Body of pancreas (tissue), 4 donors: ENCODE measurements at places on chromosomes 2 and 18.
A peak's percentile ranks its signal among the peaks of the same experiment; 100 is the strongest.

DNA sequence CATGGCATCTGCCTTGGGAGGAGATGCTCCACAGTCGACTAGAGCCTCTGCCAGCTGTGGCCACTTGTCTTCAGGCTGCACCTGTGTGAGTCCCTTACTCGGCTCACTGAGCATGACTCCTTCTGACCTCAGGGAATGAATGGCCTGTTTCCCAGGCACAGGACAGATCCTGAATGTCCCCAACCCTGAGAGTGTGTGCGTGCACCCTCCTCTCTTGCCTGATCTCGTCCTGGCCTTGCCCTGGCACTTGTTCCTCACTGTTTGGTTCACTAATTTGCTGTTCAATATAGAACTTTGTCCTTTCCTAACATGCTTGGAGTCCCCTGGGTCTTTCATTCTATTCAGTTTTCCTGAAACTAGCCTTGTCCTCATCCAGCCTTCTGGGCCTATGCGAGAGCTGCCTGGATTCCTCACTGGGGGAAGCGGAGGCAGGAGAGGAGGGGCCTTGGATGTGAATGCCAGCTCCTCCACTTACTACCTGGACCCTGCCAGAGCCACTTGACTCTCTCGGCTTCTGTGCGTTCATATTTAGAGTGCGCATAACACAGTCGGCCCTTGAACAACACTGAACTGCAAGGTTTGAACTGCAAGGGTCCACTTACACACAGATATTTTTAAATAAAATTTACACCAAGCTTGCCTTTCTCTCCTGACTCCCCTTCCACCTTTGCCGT, 184.8 kb downstream of the ACKR3 start:
- DNase-seq, result no peak

DNA sequence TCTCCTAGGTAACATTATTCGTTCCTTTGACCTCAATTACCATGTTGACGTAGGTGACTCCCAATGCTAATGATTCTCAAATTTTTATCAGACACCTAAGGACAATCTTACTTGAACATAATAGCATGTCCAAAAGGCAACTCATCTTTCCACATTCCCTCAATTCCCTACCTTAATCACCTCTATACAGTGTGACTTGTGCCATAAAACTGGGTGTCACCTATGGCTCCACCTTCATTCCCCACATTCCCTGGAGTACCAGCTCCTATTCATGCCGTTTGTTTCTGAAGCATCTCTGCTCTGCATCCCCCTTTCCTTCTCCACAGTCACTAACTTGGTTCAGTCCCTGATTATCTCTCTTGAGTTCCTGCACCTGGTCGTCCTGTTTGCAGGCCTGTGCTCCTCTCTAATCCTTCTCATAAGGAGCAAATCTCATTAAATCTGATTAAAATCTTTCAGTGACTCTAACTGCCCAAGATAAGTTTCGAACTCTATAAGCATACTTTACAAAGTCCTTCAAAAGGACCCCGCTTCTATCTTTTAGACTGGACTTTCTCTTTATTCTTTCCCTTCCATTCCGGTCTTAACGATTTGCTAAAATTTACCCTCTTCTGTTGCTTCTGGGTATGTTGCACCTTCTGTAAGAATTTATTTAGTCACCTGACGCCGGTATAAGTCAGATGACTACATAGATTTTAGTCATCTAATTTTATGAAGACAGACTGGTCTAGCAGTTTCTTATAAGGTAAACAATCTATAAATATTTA, 128.7 kb downstream of the OSBPL1A start:
- no peak for DNase-seq

- no peak for DNase-seq
These were observed 4.7 kb upstream of the SLC40A1 start for GRCh38 chr2:189585226-189585756.

DNA sequence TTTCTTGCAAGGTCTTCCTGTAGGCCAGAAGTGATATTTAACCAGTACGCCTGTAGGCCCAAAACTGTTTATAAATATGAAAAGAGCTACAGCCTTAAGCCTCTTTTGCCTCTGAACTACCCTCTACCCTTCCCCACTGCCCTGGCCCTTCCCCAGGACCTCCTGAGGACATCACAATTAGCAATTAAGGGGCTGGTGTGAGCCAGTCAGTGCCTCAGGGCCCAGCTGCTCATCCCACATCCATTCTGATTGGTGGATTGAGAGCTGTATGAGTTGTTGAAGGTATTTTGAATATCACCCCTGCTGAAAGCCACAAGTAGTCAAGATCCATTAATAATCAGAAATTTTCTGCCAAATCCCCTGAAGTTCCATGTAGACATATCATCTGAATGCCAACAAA, 126.3 kb upstream of the TACR1 start:
- no peak for DNase-seq

GRCh38 chr18:37285825-37286224, 279.8 kb downstream of the CELF4 start:
- no peak for DNase-seq

DNA sequence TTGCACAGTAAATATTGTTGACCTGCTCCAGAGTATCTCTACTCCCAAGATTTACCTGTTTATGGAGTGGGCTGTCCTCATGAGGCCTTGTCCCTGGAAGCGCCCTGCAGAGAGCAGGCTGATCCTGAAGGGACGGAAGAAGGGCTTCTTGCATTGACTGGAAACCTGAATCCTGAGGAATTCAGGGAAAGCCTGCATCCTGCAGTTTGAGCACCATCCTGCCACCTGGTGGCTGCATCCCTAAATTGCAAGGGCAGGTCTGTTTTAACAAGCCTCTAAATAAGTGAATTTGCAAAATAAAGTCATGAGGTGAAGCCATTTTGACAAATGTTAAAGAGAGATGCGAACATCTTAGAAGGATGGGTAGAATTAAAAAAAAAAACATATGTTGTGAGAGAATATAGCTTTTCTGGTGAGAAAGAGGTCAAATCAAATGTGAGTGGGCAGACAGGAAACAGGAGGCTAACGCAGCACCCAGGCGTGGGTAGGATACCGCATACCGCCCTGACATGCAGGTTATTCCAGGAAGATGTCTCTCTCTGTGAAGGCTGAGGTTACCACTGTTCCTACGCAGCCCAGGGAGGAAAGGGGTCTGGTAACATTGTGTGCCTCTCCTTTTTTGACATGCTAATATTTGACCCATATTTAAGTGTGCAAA, 754.9 kb downstream of the RNF144A start:
- DNase-seq, result peak; percentile 67

- DNase-seq, result no peak
These were observed 653 bp upstream of the ANKAR start for GRCh38 chr2:189673661-189674373.

GRCh38 chr18:63192885-63193349, 126.7 kb downstream of the BCL2 start:
- no peak for DNase-seq

DNA sequence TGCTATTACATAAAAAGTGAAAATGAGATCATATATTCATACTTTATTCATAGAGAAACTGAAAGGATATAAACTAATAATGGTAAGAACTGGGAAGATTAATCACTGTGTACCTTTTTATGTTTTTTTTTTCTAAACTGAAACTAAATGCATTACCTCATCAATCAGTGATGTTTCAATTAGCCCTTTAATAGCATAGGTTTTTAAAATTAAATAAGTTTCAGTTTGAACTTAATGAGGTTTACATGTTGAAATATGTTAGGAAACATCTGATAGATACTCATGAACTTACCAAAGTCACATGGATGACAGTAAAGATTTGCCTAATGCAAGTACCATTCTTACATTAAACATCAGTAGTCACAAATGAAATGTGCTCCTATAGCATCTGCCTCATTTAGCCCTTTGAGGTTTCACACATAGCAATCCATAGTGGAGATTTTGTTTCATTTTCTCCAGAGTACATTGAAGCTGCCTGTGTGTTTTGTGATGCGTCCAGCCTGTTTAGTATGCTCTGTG, 8.9 kb downstream of the MAPRE2 start:
- no peak for DNase-seq

DNA sequence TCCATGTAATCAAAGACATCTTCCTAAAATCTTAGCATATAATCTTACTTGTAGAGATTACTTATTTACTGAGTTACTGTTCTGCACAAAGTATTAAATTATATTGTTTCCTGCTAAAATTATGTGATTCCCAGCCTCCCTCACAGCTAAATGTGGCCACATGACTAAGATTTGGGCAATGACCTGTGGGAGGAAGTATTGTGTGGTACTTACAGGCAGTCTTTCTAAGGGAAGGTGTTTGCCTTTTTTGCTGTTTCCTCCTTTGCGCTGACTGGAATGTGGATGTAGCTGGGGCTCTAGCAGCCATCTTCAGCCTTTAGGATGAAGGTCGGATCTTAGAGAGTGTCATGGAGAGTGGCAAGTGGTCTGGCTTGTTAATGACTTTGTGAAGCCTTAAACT, 146.3 kb upstream of the APCDD1 start:
- DNase-seq, result no peak

DNA sequence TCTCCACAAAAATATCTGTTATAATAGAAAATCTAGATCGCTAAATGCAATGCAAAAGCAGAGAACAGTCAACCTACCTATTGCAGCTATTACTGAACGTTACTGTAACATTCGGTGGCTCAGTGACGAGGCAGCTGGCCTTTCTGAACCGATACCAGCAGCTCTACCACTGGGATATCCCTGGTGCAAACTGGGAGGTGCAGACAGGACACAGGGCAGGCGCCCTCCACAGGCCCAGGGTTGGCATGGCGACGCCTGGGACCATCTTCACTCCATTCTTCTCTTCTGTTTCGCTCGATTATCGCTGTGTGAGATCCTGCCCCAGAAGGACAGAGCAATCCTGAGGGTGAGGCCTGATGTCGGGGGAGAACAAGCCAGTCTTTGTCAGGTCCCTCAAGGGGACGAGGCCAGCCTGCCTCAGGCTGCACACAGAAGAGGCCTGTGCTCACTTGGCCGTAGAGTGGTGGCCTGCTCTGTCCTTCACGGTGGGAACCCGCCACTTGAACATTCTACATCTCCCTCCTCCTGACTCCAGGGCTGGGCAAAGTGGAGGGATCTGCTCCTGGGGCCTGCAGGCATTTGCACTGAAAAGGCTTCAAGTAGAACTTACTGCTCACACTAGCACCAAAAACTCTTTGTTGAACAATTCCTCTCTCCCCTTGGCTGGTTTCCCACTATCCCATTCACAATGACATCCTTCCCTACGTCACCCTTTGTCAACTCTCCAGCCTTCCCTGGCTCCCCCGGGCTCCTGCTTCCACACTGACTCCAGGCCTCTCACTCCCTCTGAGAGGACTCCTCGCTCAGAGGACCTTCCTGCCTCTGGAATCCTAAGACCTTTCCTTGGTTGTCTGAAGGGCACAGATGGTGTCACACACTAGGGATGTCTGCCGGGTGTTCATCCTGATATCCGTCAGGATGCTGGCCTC, 49.7 kb downstream of the CYRIA start:
- DNase-seq, result no peak
